ENCODE measurements at places on chromosomes 4 and X. TPM values are rescaled to one million over a fixed set of nuclear protein-coding genes. Genes with fewer than 3 reads are reported as not detected.

- no peak overlapping the region for H3K4me3 ChIP-seq
- H3K4me1 ChIP-seq: no peaks in the 10 kb centered on the region
- no peak overlapping the region for H3K27ac ChIP-seq
Measured at GRCh38 chr4:38030023-38030422, 69.8 kb downstream of the PTTG2 start.

- H3K4me1 ChIP-seq: peaks cover 31% of the 10 kb centered on the region
- H3K4me3 ChIP-seq: no peak overlapping the region
- DNase-seq: no peak
- H3K27me3 ChIP-seq: no peaks in the 10 kb centered on the region
- no peaks in the 10 kb centered on the region for H3K36me3 ChIP-seq
Measured at GRCh38 chrX:149491812-149492211, 13.3 kb downstream of the IDS start.

DNA sequence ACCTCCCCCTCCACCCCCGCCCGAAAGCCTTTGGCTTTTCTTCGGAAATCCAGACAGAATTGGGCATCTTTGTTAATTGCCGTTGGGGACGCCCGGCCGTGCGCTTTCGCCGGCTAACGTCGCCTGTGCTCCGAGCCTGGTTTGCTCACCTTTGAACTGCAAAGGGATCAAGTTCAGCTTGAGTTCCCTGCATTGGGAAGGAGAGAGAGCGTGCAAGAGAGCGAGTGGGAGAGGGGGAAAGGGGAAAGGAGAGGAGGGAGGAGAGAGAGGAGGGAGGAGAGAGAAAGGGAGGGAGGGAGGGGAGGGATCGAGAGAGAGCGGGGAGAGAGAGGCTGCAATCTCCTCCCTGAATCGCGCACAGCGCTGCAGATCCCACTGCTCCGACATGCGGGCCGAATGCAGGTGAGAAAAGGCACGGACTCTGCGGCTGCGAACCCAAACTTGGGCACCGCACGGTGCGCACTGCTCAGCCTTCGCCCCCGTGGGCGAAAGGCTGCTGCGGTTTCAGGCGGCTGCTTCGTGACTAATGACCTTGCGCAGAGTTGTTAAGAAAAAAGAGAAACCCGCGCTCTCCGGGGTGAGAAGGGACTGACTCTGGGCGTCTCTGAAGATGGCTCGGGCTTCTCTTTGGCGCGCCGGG lies at the start of gene PCDH7:
Gene PCDH7, plus strand, starts transcription at position 349 of the 640 bp plus-strand sequence. CDS start 1,054 bp downstream, outside the sequence.
- peak within 1 kb of the TSS; percentile 72 for H3K27ac ChIP-seq
- DNase-seq: no peak
- H3K36me3 ChIP-seq: no peaks in the 10 kb centered on the region

- DNase-seq: no peak
- H3K4me3 ChIP-seq: no peak overlapping the region
- H3K36me3 ChIP-seq: no peaks in the 10 kb centered on the region
- H3K27me3 ChIP-seq: no peaks in the 10 kb centered on the region
- H3K27ac ChIP-seq: no peak overlapping the region
Measured at GRCh38 chr4:16661813-16662212, 236.6 kb downstream of the LDB2 start.

DNA sequence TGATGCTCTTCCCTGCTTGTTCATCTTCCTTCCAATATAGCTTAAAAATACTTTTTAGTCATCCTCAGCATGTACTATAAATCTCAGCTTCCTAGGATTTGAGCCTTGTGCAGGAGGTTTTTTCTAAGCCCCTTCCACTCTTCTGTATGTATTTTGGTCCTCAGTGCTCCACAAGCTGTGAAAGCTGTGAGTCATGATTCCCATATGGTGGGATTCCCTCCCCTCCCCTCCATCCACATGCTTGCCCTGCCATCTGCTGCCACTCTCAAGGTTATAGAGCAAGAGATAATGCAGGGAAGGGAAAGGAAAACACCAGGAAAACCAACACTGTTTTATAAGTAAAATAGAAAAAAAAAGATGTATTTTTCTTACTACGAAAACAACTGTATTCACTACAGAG lies 58.5 kb upstream of the AP1S2 start:
- no peak for DNase-seq
- H3K27me3 ChIP-seq: no peaks in the 10 kb centered on the region
- no peaks in the 10 kb centered on the region for H3K4me1 ChIP-seq
- H3K27ac ChIP-seq: no peak overlapping the region

GRCh38 chr4:119238068-119238722 lies 25.7 kb downstream of the USP53 start:
- H3K27ac ChIP-seq: no peak overlapping the region
- H3K4me1 ChIP-seq: no peaks in the 10 kb centered on the region
- H3K4me3 ChIP-seq: no peak overlapping the region

REELD1 gene
- not detected for total RNA-seq

GRCh38 chr4:80213117-80213815 lies 16.0 kb downstream of the PRDM8 start:
- no peak for DNase-seq
- H3K27me3 ChIP-seq: peaks cover 42% of the 10 kb centered on the region
- no peak overlapping the region for H3K27ac ChIP-seq
- H3K4me1 ChIP-seq: no peaks in the 10 kb centered on the region
- no peaks in the 10 kb centered on the region for H3K36me3 ChIP-seq

- peaks cover 4% of the 10 kb centered on the region for H3K4me1 ChIP-seq
- DNase-seq: no peak
- H3K4me3 ChIP-seq: no peak overlapping the region
- H3K36me3 ChIP-seq: no peaks in the 10 kb centered on the region
Measured at GRCh38 chr4:40325406-40326019, 9.6 kb upstream of the CHRNA9 start.

SH3TC1 gene
- 25.5 TPM for total RNA-seq

SLC10A6 gene
- total RNA-seq: 14.7 TPM

DNA sequence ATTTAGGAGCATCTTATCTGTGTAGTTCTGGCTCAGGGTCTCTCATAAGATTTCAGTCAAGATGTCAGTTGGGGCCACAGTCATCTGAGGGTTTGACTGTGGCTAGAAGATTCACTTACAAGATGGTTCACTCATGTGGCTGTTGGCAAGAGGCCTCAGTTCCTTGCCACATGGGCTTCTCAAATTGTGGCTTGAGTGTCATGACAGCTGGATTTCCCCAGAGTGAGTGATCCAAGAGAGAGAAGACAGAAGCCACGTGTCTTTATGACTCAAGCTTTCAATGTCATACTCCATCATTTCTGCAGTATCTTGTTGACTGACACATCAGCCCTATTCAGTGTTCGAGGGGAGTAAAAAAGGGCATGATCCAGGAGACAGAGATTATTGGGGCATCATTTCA lies 131.3 kb upstream of the AP1S2 start:
- no peaks in the 10 kb centered on the region for H3K4me1 ChIP-seq
- no peaks in the 10 kb centered on the region for H3K36me3 ChIP-seq
- no peak overlapping the region for H3K27ac ChIP-seq
- DNase-seq: no peak

DNA sequence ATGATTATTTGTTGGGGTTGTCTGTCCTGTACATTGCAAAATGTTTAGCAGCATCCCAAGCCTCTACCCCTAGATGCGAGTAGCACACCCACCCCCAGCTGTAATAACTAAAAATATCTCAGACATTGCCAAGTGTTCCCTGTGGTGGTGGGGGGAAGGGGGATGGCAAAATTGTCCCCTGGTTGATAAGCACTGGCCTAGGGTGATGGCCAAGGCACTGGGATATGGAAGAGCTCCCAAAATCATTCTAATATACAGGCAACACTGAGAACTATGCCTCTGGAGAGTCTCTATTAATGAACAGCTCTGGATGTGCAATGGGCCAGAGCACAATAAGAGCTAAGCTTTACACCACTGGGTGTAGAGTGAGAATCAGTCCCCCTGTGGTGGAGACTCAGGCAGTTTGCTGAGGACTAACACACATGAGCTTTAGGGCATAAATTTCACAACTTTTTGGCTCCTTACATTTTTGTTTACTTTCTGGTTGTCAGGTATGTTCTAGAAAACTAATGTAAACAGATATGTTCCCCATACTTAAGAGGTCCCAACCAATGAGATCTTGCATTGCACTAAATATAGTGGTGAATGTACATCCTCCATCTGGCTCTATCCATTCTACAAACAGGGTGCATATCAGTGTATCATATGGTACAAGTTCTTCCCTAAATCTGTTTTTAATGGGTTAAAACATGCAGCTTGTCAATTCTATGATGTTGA lies 34.5 kb downstream of the EDNRA start:
- H3K27me3 ChIP-seq: no peaks in the 10 kb centered on the region
- no peak overlapping the region for H3K27ac ChIP-seq
- no peak for DNase-seq
- H3K36me3 ChIP-seq: no peaks in the 10 kb centered on the region
- no peaks in the 10 kb centered on the region for H3K4me1 ChIP-seq

DNA sequence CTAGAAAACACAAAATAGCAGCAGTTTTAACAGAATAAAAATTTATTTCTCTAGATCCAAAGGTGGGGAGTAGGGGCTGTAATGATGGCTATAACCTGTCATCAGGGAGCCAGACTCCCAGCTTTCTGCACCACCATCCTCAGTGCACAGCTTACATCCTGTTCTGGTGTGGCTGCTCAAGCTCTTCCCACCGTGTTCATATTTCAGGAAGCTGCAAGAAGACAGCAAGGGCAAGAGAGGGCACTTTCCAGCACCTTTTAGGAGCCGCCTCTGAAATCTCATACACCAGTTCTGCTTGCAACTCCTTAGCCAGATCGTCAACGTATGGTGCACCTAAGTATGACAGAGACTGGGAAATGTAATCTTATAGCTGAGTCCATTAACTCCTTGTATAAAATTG lies 253.7 kb downstream of the CENPC start:
- no peaks in the 10 kb centered on the region for H3K27me3 ChIP-seq
- H3K4me1 ChIP-seq: no peaks in the 10 kb centered on the region
- no peak overlapping the region for H3K4me3 ChIP-seq
- DNase-seq: no peak
- no peaks in the 10 kb centered on the region for H3K36me3 ChIP-seq

DNA sequence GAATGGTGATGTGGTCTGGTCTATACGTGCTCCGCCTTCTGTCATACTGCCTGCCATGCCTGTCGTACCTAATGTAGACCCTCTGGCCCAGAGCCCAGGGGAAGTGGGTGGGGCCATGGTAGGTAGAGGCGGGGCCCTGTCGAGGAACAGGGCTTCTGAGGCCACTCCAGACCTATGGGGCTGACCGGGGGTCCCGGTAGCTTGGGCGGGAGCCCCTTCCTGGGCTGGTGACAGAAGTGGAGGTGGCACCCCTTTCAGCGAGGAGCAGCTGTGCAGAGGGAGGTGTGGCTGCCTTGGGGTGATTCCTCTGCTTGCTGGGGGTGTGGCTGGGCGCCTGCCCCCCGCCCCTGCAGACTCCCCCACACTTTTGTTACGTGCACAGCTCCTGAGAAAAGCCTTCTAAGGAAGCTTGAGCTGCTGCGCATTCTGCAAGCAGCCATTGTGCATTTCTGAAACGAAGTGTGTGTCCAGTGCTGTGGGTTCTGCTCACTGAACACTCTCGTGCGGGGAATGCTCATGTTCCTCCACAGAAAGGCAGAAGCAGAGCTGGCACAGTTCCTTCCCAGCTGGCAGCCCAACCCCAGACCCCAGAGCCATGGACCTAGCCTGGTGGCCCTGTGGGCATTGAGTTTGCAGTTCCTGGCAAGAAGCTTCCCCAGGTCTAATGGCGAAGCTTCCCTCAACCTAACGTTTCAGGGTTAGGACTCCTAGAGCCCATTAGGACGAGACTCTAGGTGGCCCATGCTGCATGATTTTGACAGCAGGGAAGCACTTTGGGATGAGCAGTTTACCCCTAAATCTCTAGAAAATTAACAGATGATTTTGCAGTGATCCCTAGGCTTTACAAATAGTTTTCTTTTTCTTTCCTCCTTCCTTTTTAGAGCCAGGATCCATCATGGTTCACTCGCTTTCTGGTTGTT lies 72.7 kb upstream of the HGFAC start:
- no peaks in the 10 kb centered on the region for H3K36me3 ChIP-seq
- DNase-seq: no peak
- no peaks in the 10 kb centered on the region for H3K27me3 ChIP-seq
- peak overlapping the region; percentile 26 for H3K4me3 ChIP-seq
- peaks cover 12% of the 10 kb centered on the region for H3K4me1 ChIP-seq

KIAA1210 gene
- total RNA-seq: not detected

DNA sequence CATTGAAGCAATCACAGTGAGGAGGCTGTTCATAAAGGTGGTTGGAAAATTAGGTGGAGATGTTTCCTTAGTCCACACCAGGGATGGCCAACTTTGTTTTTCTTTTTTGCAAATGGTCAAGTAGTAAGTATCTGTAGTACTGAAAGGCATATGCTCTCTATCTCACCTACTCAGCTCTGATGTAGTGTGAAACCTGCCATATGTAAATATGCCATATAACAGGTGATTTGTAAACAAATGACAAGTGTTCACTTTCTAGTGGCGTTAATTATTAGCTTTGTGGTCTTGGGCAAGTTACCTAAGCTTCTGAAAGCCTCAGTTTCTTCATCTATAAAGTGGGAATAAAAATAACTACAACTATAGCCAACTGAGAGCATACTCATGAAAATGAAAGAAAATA lies 421.4 kb upstream of the LCORL start:
- H3K27me3 ChIP-seq: no peaks in the 10 kb centered on the region
- no peak for DNase-seq
- no peak overlapping the region for H3K27ac ChIP-seq
- no peaks in the 10 kb centered on the region for H3K36me3 ChIP-seq
- H3K4me1 ChIP-seq: no peaks in the 10 kb centered on the region
- no peak overlapping the region for H3K4me3 ChIP-seq

- H3K27me3 ChIP-seq: no peaks in the 10 kb centered on the region
- no peaks in the 10 kb centered on the region for H3K36me3 ChIP-seq
- no peaks in the 10 kb centered on the region for H3K4me1 ChIP-seq
- no peak overlapping the region for H3K27ac ChIP-seq
- DNase-seq: no peak
Measured at GRCh38 chrX:14697451-14697850, 168.1 kb downstream of the GLRA2 start.

DNA sequence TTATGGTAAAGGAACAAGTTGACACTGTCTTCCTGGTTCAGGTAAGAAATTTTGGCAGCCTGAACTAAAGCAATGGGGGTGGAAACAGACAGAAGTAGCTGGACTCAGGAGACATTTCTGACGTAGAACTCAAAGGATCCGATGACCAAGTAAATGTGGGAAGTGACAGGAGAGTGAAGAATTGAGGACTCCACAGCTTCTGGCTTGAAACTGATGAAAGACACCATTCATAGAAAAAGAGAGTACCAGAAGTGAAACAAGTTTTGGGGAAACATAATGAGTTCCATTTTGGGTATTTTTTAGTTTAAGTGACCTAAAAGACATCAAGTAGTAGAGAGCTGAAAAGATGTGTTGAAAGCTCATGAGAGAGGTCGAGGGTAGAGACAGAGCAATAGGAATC lies 5.7 kb downstream of the FAM120C start:
- H3K27ac ChIP-seq: peak overlapping the region; percentile 73
- DNase-seq: no peak
- no peaks in the 10 kb centered on the region for H3K4me1 ChIP-seq
- no peaks in the 10 kb centered on the region for H3K27me3 ChIP-seq
- H3K36me3 ChIP-seq: no peaks in the 10 kb centered on the region

DCK gene
- 8.5 TPM for total RNA-seq

- H3K4me1 ChIP-seq: peaks cover 9% of the 10 kb centered on the region
- H3K27me3 ChIP-seq: no peaks in the 10 kb centered on the region
- H3K36me3 ChIP-seq: no peaks in the 10 kb centered on the region
- H3K27ac ChIP-seq: no peak overlapping the region
Measured at GRCh38 chrX:43693602-43694406, 37.7 kb downstream of the MAOA start.

SPATA4 gene
- not detected for total RNA-seq
